DND-41 (cell line): ENCODE measurements at places on chromosomes 6 and 20.
A peak's percentile ranks its signal among the peaks of the same experiment; 100 is the strongest.

DNA sequence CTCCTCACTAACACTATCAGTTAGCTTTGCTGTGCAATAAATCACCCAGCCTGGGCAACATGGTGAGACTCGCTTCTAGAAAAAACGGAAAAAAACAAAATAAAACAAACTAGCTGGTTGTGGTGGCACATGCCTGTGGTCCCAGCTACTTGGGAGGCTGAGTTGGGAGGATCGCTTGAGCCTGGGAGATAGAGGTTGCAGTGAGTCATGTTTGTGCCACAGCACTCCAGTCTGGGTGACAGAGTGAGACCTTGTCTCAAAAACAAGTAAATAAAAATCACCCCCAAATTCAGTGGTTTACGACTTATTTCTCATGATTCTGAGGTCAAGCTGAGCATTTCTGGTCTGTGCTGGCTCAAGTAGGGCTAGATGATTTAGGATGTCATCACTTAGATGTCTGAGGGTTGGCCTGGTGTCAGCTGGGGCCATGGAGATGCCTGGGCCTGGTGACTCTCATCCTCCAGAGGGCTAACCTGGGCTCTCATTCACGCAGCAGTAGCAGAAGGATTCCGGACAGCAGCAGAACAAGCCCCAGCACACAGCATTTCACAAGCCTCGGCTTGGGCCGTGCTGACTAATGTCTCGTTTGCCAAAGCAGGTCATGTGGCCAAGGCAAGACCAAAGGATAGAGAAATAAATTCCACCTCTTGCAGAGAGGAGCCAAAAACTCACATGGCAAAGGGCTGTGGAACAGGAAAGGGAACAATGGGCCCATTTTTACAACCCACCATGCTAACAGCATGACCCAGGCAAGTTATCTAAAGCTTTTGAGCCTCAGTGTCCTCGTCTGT, 32.5 kb downstream of the MGME1 start:
- no peak for DNase-seq
- no peaks in the 10 kb centered on the region for H3K4me1 ChIP-seq
- H3K36me3 ChIP-seq: no peaks in the 10 kb centered on the region

DNA sequence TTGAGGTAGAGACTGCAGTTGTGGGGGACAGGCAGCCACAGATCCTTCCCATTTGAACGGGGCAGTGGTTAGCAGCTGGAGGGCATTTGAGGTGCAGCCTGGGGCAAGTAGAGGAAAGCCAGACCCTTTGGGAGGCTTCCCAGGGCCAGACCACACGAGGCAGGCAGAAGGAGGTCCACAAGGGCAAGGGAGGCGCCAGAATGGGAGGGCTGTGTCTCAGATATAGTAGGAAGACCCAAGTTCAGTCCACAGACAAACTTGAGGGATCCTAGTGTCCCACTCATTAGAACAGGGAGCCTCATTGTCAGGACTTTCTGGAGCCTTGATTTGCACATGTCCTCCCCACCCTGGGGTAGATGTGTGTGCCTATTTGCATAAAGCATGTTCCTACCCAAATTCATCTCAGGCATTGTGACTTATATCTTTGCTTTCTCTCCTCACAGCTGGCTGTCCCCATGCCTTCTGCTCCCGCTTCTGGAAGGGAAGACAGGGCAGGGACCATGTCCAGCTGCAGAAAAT, 166.0 kb downstream of the VEGFA start:
- no peaks in the 10 kb centered on the region for H3K4me1 ChIP-seq
- H3K27ac ChIP-seq: no peak overlapping the region
- no peak overlapping the region for H3K4me3 ChIP-seq
- peak; percentile 1 for DNase-seq
- H3K27me3 ChIP-seq: no peaks in the 10 kb centered on the region

GRCh38 chr6:14241255-14242070, 123.9 kb downstream of the CD83 start:
- H3K27ac ChIP-seq: peak overlapping the region; percentile 91
- 0 out of 2 replicates have a peak overlapping the region, but pooled peaks have one; percentile 9 for H3K4me3 ChIP-seq
- H3K27me3 ChIP-seq: no peaks in the 10 kb centered on the region
- DNase-seq: peak; percentile 72

GRCh38 chr20:59173938-59174491, 10.4 kb downstream of the ZNF831 start:
- no peaks in the 10 kb centered on the region for H3K4me1 ChIP-seq
- H3K27ac ChIP-seq: no peak overlapping the region
- H3K27me3 ChIP-seq: peaks cover 15% of the 10 kb centered on the region
- H3K36me3 ChIP-seq: no peaks in the 10 kb centered on the region

GRCh38 chr20:60009318-60009717, 51.1 kb downstream of the CDH26 start:
- DNase-seq: no peak
- peaks cover 16% of the 10 kb centered on the region for H3K27me3 ChIP-seq
- no peak overlapping the region for H3K4me3 ChIP-seq
- H3K4me1 ChIP-seq: peaks cover 25% of the 10 kb centered on the region
- no peaks in the 10 kb centered on the region for H3K36me3 ChIP-seq

GRCh38 chr6:148307405-148307804, 35.2 kb upstream of the SASH1 start:
- H3K36me3 ChIP-seq: no peaks in the 10 kb centered on the region
- no peak overlapping the region for H3K27ac ChIP-seq
- no peaks in the 10 kb centered on the region for H3K4me1 ChIP-seq
- no peak for DNase-seq
- no peak overlapping the region for H3K4me3 ChIP-seq

- H3K27ac ChIP-seq: no peak overlapping the region
- H3K4me3 ChIP-seq: no peak overlapping the region
- no peak for DNase-seq
- no peaks in the 10 kb centered on the region for H3K36me3 ChIP-seq
- H3K27me3 ChIP-seq: no peaks in the 10 kb centered on the region
Observed at GRCh38 chr6:166194914-166195859, 27.5 kb upstream of the TBXT start.

- DNase-seq: no peak
- H3K36me3 ChIP-seq: no peaks in the 10 kb centered on the region
- H3K27me3 ChIP-seq: no peaks in the 10 kb centered on the region
- H3K4me3 ChIP-seq: no peak overlapping the region
- no peak overlapping the region for H3K27ac ChIP-seq
- H3K4me1 ChIP-seq: no peaks in the 10 kb centered on the region
Observed at GRCh38 chr20:8447262-8448120, 315.4 kb downstream of the PLCB1 start.

- no peak overlapping the region for H3K4me3 ChIP-seq
- no peak for DNase-seq
- H3K4me1 ChIP-seq: no peaks in the 10 kb centered on the region
- no peaks in the 10 kb centered on the region for H3K27me3 ChIP-seq
Observed at GRCh38 chr6:35392111-35392702, 49.8 kb downstream of the PPARD start.

GRCh38 chr20:8320306-8320705, 188.2 kb downstream of the PLCB1 start:
- no peak overlapping the region for H3K27ac ChIP-seq
- no peak for DNase-seq
- H3K4me3 ChIP-seq: no peak overlapping the region
- no peaks in the 10 kb centered on the region for H3K27me3 ChIP-seq
- H3K36me3 ChIP-seq: no peaks in the 10 kb centered on the region

DNA sequence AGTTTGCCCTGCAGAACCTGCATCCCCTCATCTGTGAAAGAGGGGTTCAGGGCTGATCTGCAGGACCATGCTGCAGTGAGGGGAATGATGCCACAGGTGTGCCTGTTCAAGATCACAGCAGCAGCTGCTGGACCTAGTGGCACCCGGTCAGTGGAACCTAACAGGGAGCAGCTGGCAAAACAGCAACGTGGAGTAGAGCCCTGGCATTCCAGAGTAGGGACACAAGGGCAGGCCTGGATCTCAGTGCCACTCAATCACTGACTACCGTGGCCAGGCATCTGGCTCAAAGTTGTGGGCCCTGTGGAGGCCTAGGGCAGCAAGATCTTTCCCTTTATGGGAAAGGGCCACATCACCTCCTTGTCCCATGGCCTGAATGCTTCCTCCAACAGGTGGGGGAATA, 62.2 kb downstream of the INSM1 start:
- no peak overlapping the region for H3K4me3 ChIP-seq
- H3K36me3 ChIP-seq: no peaks in the 10 kb centered on the region
- no peaks in the 10 kb centered on the region for H3K4me1 ChIP-seq
- no peaks in the 10 kb centered on the region for H3K27me3 ChIP-seq

GRCh38 chr6:6766230-6766905, 177.8 kb downstream of the LY86 start:
- no peak for DNase-seq
- H3K36me3 ChIP-seq: no peaks in the 10 kb centered on the region
- no peak overlapping the region for H3K4me3 ChIP-seq

DNA sequence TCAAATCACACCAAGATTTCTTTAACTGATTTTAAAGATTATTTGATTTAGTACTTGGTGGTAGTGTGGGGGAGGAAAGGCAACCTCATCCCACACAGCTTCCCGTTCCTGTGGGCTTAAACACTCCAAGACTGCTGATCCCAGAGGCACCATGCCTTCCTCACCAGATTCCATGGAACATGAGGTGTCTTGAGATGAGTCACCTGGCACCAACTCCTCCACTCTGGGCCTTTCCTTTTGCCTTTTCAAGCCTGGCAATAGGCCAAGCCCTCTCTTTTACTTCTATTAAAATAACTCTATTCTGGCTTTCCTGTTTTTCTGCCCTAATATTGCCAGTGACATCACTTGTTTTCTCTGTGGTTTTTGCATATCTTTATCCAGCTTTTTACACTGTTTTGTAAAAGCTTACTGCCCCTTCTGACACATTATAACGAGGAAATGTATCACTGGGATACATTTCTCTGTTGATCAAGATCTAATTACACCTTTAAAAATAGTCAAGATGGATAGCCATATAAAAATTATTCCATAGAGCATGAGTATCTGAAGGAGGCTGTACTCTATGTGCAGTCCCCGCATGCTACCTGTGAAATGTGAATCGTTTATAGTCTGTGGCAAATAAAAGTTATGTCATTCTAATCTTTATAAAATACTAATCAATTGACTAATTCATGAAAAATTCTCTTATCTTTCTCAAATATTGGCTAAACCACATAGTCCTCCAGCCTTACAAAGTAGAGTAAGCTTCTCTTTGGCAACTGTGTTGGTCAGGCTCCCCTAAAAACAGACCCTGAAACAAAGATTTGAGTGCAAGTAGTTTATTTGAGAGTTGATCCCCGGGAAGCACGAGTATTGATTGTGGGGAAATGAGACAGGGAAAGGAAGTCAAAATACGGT, 257.8 kb upstream of the KCNQ5 start:
- H3K27ac ChIP-seq: no peak overlapping the region
- H3K36me3 ChIP-seq: no peaks in the 10 kb centered on the region
- H3K27me3 ChIP-seq: peaks cover under 1% of the 10 kb centered on the region
- no peak overlapping the region for H3K4me3 ChIP-seq
- no peak for DNase-seq

- DNase-seq: no peak
- H3K27ac ChIP-seq: no peak overlapping the region
- H3K4me1 ChIP-seq: no peaks in the 10 kb centered on the region
- no peak overlapping the region for H3K4me3 ChIP-seq
- H3K27me3 ChIP-seq: no peaks in the 10 kb centered on the region
- no peaks in the 10 kb centered on the region for H3K36me3 ChIP-seq
Observed at GRCh38 chr6:104537180-104537579, 322.5 kb downstream of the HACE1 start.

DNA sequence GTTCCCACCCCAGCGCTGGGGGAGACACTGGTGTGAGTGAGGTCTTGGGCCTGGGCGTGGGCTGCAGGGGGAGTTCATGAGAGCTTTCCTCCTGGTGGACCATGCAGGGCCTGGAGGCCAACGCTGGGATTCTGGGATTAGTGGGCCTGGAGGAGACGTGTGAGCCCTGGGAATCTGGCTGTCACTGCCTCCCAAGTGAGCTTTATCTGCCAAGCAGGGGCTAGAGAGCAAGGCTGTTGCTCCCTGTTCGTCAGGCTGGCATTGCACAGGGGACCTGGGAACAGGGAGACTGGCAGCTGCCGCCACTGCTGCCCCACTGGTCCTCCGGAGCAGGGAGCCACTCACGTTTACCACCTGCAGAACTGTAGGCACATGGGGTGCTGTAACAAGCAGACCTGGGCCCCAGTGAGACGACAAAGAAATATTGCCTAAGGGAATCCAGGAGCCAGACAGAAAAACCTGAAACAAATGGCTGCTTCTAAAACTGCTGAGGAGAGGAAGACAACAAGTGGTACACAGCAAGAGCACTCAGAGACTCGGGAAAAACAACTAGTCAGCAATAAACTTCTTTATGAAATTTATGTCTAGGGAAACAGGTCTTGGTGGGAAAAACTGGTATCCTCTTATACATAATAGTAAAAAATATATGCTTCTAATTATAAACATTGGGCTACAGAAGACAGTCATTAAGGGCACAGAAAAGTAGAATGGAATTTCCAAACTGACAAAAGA, 45.2 kb downstream of the PPP1R3G start:
- no peak overlapping the region for H3K4me3 ChIP-seq
- no peaks in the 10 kb centered on the region for H3K27me3 ChIP-seq
- H3K27ac ChIP-seq: no peak overlapping the region
- H3K4me1 ChIP-seq: no peaks in the 10 kb centered on the region; the same call in 1 of the 2 replicates
- no peak for DNase-seq

DNA sequence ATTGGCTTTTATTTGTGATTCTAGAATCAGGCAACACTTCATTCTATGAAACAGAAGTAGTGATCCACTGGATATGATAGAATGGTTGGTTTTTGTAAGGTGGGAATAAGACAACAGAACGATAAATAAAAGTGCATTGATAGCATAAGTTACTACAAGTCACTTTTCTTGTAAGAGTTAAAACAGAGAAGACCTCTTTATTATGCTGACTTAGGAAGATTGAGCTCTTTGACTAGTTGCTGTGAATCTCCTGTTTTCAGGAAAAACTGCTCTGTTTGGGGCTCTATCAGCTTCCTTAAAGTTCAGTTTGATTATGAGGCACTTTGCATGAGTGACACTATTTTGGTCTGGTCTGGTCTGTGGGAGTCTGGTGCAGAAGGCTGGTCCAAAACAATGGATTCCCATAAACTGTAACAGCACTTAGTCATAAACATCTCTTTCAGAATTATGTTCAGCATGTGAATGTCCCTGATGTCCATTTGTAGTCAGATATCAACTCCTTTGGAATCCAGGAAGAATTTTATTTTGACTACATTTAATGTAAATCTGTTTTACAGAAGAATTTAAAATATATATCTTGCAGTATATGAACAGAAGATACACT, 35.0 kb upstream of the DSE start:
- H3K27me3 ChIP-seq: no peaks in the 10 kb centered on the region
- no peaks in the 10 kb centered on the region for H3K4me1 ChIP-seq
- H3K36me3 ChIP-seq: no peaks in the 10 kb centered on the region
- no peak for DNase-seq
- H3K4me3 ChIP-seq: no peak overlapping the region

- no peaks in the 10 kb centered on the region for H3K36me3 ChIP-seq
- H3K27ac ChIP-seq: no peak overlapping the region
- H3K27me3 ChIP-seq: no peaks in the 10 kb centered on the region
- no peaks in the 10 kb centered on the region for H3K4me1 ChIP-seq
Observed at GRCh38 chr6:54335871-54336270, 27.6 kb downstream of the TINAG start.

DNA sequence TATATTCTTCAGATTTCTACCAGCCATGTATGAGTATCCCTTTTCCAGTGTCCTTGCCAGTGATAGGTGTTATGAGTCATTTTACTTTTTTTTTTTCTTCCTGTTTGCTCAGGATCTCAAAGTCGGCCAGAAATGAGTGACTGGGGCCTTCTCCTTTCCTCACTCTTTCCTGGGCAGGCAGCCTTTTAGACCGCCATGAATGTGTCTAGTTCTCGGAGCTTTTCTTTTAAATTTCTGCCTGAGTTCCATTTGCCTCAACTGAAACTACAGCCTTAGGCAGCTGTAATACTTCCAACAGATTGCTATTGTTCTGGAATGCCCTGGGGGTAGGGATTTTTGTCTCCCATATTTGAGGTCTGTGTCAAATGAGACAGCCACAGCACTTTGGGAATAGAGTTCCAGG, 83.7 kb downstream of the STXBP5 start:
- H3K36me3 ChIP-seq: no peaks in the 10 kb centered on the region
- DNase-seq: no peak
- H3K4me3 ChIP-seq: no peak overlapping the region
